ENCODE measurements at places on chromosomes 7 and 10.

DNA sequence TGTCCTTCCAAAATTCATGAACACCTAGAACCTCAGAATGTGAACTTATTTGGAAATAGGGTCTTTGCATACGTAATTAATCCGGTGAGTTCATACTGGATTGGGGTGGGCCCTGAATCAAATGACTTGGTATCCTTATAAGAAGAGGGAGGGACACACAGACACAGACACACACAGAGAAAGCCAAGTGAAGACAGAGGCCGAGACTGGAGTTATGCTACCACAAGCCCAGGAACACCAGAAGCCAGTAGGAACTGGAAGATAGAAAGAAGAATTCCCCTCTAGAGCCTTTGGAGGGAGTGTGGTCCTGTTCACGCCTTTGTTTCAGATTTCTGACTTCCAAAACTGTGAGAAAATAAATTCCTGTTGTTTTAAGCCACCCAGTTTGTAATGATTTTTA, 17.1 kb upstream of the PHF14 start:
- no peak for DNase-seq

GRCh38 chr7:99292127-99292526, 19.5 kb downstream of the MYH16 start:
- no peak for DNase-seq

- no peak for DNase-seq
These were observed 362.2 kb upstream of the SHH start for GRCh38 chr7:156174428-156174827.

GRCh38 chr7:125061776-125062397, 132.3 kb upstream of the POT1 start:
- DNase-seq, result no peak

DNA sequence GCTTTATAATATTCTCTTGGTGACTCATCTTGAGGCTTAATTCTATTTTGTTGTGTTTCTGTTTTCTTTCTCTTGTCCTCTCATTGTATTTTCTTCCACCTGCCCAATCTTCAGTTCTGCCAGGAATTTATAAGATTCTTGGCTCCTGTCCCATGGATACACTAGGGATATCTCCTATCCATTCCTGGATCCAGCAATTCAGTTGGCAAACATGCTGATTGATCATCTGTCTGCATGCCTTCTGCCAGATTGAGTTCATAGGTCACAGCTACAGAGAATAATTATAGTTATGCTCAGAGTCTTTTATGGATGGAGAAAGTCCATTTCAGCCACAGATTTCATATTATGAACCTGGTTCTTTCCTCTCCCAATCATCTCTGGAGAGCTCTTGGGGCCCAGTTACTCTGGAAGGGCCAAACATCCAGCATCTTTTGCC, 140.4 kb upstream of the MAGI2 start:
- DNase-seq, result no peak

GRCh38 chr7:157545681-157546060, 208.9 kb downstream of the DNAJB6 start:
- no peak for DNase-seq

- DNase-seq, result no peak
These were observed 634.2 kb downstream of the ANKRD7 start for GRCh38 chr7:118858651-118859149.

DNA sequence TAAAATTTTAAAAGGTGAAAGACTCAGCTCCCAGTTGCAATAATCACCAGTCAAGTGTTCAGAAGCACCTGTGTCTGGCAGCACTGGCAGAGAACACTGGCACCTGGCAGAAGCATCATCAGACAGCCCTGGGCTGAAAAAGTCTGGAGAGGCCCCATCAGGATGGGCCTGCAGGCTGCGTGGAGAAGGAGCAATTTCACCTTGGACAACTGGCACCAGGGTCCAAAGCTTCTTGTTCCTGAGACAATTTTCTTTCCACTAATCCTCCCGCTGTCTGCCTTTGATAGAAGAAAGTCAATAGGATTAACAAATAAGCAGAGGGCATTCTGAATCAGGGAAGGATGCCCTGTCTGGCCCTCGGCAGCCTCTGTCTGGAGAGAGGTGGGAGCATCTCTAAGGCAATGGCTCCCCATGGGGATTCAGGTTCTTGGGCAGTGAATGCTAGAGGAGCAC, 6.5 kb downstream of the COBL start:
- DNase-seq, result no peak

GRCh38 chr7:85125176-85125575, 61.7 kb downstream of the SEMA3D start:
- no peak for DNase-seq

DNA sequence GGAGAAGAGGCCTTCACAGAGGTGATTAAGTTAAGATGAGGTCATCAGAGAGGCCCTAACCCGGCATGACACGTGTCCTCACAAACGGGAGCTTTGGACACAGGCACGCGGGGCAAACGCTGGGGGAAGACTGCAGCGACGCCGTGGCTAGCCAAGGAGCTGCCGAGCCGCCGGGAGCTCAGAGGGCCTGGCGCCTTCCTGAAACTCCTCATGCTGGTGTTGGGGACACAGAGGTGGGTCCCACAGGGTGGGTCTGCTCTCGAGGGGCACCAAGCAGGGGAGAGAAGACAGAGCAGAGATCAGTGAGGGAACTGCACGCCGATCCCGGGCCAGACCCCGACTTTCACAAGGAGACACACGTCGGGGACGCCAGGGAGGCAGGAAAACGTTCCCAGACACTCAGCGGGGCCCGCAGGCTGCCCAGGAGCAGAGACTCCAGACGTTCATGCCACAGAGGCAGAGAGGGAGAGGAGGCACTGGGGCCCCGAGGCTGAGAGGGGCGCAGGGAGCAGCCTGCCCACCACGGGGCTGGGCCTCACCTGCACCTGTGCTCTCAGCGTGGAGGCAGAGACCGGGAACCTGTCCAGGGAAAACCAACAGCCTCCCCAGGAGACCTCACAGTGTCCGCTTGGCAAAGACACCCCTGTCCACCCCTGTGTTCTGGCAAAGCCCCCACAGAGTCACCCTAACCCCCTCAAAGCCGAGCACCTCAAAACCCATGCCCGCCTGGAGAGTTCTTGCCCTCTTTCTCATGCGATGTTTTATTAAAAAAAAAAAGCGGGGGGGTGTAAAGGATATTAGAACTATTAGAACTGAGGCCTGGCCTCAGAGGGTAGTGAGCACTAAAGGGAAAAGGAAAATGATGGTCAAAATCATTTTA, 103.8 kb downstream of the PDGFA start:
- no peak for DNase-seq

- DNase-seq, result no peak
These were observed 212.3 kb upstream of the SLC26A5 start for GRCh38 chr7:103658055-103659005.

GRCh38 chr7:112495810-112496462, 15.1 kb downstream of the LSMEM1 start:
- peak; percentile 69 for DNase-seq

DNA sequence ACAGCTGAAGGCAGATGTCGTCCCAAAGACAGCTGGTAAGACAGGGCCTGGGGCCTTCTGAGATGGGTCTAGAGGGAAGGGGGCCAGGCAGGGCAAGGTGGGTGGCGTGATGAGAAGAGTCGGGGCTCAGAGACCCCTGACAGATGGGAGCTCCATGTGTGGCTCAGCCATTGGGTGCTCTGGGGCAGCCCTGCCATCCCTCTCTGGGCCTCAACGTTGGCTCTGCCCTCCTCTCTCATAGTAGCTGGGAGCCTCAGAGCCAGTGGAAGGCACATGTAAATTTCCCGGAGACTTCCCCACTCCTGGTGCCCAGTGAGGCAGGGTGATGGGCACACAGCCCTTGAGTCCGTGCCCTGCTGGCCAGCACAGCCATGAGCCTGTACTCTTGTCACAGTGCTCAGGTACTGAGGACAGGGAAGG, 1.8 kb downstream of the PPIF start:
- DNase-seq, result no peak

DNA sequence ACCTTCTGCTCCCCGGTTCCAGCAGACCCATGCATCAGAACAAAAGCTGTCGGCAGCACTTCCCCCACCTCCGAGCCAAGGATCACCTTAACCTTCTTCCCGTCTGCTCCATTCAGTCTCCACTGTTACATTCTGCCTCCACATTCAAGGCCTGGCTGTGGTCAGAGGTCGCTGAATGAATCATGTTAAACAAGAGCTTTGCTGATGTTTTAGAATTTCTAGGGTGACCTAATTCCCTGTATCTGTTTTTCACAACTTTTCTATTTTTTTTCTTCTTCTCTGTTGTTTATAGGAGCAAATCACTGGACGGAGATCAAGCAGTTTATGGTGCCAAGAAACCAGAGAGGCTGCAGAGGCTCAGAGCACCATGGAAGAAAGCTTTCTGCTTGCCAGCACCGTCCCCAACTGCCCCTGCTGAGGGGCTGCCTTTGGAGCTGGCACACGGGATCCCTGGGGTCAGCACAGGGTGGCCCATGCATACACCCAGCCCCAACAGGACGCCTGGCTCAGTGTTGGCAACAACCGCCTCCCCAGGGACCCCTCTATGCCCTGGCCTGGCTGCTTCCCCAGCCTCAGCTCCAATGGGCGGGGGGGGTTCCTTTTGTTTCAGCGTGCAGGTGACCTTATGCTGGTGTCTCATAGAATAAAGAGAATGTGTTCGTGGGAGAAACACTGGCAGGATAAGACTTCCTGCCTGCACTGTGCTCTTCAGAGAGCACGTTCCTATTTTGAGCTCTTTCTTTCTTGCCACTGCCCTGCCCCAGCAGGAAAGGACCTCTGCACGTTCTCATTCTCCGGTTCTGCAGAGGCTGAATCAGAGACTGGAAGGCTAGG, 182.7 kb upstream of the LYZL2 start:
- peak; percentile 69 for DNase-seq

DNA sequence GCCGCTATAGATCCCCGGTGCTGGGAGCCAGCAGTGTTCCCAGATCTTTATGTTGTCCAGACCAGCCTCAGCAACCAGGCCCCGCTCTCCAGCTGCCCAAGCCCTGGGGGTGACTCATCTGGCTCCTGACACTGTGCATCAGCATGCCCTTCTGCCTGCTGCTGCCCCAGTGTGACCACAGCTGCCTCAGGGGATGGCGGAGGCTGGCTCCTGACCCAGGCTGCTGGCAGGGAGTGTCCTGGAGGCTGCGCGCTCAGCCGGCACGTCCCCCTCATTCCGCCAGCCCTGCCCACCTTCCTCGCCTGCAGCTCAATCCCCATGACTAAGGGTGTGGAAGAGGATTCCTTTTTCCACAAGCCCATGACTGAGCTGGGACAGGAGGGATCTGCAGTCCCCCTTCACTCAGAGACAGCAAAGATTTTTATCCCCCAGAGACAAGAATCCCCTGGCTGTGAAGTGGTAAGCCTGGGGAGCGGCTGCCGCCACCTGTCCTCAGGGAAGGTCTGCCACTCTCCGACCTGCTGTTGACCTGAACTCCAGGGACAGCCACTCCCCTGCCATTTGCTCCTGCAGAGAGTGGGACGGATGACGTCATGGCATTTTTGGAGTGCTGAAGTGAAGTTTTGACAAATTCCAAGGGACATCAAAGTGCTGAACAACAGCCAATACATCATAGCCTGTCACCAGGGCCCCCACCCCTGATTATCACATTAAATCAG, 182.8 kb upstream of the BMPER start:
- peak; percentile 26 for DNase-seq

- no peak for DNase-seq
These were observed 108.0 kb downstream of the RNLS start for GRCh38 chr10:88474884-88475844.

DNA sequence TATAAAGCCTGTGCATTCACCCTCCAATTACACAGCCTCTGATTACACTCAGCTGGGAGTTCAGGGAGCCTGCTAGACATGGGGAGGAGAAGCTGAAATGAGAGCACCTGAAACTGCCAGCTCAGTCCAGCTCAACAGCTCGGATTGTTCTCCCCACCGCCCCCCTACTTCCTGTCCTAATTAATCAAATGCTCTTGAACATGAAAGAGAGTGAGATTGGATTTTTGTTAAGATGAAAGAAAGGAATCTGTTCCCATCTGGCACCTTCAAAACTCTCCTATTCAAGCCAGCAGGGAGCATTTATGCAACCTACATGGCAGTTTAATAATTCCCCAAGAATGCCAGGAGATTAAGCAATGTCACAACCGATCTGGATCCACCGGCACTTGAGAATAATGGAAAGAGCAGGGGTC, 98.0 kb downstream of the NPSR1 start:
- no peak for DNase-seq

- DNase-seq, result peak; percentile 65
These were observed 613 bp downstream of the MAPK8 start for GRCh38 chr10:48306870-48307710.

DNA sequence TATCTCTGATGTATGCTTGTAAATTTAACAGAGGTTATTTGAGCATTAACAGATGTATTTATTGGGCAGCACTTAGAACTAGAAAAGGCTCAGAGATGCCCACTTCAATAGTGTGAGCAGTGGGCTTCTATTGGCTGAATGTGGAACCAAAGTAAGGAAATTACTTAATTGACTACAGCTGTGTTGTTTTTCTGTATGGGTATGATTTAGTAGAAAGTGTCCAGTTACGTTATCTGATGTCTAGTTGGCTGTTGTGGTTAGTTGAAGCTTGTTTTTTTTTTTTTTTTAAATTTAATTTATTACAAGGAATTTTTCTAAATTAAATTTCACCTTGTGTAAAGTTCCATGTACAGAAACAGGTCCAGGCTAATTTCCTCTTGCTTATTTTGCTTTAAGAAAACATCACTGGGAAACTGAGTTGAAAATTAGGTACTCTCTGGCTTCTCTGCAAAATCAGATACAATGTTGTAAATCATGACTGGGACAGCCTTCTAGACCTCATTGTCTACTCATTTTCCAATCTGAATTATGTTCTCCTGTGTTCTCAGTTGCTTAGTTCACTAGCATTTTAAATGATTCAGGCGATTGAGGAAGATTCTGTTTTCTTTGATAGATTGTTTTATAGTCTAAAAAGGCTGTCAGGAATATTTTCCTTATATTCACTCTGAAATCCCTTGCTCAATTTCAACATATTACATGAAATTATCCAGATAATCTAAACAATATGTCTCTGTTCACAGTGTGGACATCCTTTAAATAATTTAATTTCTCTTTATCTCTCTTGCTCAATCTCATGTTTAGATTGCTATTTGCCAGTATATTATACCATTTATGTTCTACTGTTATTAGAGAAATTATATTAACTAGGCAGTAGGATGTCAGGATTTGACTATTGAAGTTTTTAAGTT, 53.0 kb downstream of the PHF14 start:
- DNase-seq, result no peak

DNA sequence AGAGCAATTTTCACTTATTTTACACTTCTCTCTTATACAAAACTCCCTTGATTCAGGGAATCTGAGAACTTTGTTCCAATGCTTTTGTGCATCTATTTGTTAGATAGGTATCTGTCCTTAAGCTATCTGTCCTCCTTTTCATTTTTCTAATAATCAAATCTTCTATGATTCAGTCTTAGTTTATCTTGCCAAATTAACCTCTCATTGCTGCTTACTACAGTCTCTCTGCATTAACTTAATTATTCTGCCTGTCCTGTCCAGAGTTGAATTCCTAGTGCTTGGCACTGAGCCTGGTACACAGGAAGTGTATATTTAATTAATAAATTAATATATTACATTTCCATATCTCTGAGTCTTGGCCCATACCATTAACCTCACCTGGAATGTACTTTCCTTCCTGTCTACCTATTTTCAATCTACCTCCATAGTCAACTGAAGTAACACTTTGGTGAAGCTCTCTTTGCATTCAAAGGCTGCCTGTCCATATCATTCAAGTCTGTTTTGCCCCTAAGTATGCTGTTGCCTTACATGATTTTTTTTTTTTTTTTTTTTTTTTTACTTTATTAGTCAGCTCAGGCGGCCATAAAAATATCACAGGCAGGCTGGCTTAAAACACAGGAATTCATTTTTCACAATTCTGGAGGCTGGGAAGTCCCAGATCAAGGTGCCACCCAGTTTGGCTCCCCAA, 66.0 kb upstream of the CSTF2T start:
- DNase-seq, result no peak

GRCh38 chr10:132666705-132667341, 119.1 kb downstream of the NKX6-2 start:
- no peak for DNase-seq
